ENCODE measurements at places on chromosomes 6 and 20.

DNA sequence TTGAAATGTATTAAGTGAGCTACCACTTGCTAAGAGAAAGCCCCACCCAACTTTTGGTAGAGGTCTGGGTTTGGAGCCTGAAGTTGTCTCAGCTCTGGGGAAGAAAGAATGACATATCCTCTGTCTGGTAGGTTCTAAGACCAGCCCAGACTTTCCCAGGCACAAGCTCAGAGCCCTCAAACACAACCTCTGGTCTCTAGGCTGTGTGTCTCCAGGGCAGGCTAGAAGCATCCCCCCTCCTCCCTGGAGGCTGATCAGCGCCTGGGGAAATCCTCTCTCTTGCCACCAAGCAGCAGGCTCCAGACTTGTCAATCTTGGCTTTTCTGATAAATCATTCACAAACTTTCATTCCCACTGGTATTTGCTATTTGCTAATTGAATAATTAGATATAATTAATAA is 226.5 kb upstream of the CST7 start:
- DNase-seq: no peak

GRCh38 chr6:167094820-167095637 is 27.9 kb upstream of the CCR6 start:
- DNase-seq: no peak

DNA sequence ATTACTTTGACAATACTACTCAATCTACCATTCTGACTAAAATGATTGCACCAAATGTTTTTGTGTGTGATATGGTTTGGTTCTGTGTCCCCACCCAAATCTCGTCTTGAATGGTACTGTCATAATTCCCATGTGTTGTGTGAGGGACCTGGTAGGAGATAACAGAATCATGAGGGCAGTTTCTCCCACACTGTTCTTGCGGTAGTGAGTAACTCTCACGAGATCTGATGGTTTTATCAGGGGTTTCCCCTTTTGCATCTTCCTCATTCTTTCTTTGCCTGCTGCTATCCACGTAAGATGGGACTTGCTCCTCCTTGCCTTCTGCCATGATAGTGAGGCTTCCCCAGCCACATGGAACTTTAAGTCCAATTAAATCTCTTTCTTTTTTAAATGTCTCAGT is 20.8 kb downstream of the SYCP2 start:
- no peak for DNase-seq

DNA sequence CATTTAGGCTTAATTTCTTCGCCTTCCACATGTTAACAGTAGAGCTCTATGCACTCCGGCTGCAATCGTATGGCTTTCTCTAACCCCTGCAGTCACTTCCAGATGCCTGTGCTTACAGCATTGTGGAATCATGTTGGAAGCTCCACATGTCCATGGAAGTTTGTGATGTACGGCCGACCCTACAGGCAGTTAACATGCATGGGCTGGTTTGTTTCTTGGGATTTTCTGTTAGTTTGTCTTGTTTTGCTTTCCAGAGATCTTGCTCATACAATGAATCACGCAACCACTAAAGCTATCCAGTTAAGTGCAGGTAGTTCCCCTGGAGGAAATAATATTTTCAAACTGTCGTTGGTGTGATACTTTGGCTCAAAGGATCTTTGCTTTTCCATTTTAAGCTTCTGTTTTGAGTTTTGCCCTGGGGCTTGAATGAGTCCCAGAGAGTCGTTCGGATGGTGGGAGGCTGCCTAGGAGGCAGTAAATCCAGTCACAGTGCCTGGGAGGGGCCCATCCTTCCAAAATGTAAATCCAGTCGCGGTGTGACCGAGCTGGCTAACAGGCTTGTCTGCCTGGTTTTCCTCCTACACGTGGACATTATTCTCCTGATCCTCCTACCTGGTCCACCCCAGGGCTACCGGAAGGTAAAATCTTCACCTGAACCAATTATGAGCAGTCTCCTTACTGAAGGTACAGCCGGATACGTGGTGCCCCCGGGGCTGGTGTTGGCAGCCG is 225.9 kb downstream of the SMOC2 start:
- no peak for DNase-seq

DNA sequence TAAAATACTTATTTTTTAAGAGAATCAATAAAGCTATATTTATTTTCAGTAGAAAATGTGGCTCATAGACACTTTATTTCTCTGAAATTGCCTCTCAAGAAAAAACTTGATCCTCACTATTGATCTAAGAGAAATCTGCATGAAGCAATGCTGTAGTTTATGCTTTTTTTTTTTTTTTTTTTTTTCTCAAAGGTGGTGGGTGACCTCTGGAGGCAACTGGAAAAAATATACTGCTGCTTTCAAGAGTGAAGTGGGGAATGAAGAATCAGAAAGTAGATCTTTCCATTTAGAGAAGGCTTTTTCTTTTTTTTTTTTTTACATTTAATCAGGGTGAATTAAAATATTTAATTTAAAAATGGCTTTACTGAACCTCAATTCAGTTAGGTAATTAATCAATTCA is 169.3 kb downstream of the SLC16A10 start:
- DNase-seq: no peak

- DNase-seq: no peak
These were observed 28.3 kb downstream of the CDH4 start for GRCh38 chr20:61280217-61280980.
